Activated CD4-positive, alpha-beta T cell treated with anti-CD3 and anti-CD28 coated beads for 1 hour (primary cell): ENCODE measurements at places on chromosomes 16 and 17.

GRCh38 chr16:20883554-20884239 lies 16.5 kb downstream of the DCUN1D3 start:
- no peak for DNase-seq

DNA sequence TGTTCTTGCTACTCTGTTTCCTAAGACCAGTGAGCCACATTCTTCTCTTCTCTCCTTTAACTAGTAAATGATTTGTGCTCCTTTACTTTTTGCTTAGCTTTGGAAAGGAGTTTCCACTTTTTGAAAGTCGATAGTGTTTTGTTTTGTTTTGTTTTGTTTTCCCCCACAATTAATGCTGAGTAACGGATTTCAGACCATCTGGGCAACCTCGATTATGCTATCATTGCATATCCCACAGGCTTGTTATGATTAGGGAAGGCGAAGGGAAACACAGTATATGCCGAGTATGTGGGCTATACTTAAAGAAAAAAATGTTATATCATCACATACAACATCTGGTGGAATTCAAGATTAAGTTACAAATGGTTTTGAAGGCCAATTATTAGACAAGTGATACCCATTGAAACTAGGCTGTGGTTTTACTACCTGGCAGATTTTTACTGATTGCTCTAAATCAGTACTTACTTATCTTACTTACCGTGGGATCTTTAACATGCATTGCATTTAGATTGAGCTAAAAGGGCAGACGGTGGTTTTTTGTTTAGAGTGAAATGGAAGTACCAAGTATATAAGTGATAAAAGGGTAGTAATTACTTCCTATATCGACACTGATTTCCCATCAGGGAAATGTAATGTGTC lies 361.3 kb upstream of the SOX9 start:
- DNase-seq: no peak

- DNase-seq: no peak
Measured at GRCh38 chr16:3824121-3824795, 56.3 kb downstream of the CREBBP start.

- DNase-seq: no peak
Measured at GRCh38 chr16:3514621-3515020, 13.8 kb downstream of the CLUAP1 start.
